Stimulated activated CD8-positive, alpha-beta memory T cell treated with anti-CD3 and anti-CD28 coated beads, Interleukin-15, amount 100 ng/mL, for 48 hours (primary cell): ENCODE measurements at places on chromosomes 7 and 10.

GRCh38 chr10:22103701-22104470 is 100.4 kb upstream of the DNAJC1 start:
- DNase-seq, result no peak

DNA sequence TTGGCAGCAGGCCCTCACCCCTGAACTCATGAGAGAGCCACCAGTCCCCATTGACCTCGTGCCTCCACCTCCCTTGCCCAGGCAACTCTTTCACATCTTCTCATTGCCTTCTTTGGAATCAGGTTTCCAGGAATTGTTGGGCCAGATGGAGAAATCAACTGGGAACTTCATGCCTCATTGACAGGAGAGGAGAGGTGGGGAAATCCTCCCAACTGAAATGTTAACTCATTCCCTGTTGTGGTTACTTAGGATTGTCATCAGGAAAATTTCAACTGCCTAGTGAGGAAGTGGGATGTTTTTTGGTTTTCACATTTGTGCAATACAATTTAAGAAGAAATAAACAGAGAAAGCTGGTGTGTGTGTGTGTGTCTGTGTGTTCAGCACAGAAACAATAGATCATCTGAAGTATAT is 106.6 kb upstream of the INHBA start:
- DNase-seq, result no peak

DNA sequence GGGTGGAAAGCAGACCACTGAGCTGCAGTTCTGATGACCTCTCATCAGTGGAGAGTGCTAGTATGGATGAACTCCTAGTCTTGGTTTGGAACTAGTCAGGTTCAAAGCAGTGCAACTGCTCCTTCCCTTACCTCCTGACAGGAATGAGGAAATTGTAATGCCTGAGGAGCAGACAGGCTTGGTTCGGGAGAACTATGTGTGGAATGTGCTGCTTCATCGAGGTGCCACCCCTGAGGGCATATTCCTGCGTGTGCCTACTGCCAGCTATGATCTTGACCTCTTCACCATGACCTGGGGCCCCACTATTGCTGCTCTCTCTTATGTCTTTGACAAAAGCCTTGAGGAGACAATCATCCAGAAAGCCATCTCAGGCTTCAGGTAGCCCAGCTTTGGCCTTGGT is 27.4 kb upstream of the NFKB2 start:
- no peak for DNase-seq

DNA sequence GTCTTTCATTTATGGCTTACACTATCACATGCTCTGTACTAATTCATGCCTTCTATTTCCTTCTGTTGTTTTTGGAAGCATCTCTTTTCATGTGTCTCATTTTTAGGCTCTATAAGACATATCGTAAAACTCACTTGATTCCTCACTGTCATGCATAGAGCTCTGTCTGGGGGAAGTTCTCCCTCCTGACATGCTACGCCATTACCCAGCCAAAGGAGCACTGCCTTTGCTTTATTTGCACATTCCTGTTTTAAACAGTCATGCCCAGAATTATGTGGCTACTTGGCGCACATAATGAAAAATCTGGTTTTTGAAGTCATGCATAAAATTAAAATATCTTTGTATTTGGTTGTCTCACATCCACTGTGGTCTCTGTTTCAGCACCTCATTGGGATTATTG is 17.6 kb upstream of the AKR1C3 start:
- DNase-seq, result no peak

DNA sequence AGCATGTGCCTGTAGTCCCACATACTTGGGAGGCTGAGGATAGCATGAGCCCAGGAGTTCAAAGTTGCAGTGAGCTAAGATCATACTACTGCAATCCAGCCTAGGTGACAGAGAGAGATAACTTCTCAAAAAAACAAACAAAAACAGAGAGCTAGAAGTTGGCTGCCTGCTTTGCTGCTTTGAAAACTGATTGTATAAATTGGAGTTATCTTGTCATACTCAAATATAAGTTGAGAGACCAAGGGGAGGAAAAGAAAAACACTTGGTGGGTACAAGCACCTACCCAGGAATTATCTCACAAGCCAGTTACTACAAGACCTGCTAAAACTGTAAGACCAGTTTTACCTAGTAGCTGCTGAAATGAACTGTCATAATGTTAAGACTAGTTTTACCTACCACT is 112.5 kb upstream of the SKAP2 start:
- DNase-seq, result no peak

- DNase-seq, result no peak
Observed at GRCh38 chr10:91713461-91714072, 80.7 kb upstream of the PPP1R3C start.

DNA sequence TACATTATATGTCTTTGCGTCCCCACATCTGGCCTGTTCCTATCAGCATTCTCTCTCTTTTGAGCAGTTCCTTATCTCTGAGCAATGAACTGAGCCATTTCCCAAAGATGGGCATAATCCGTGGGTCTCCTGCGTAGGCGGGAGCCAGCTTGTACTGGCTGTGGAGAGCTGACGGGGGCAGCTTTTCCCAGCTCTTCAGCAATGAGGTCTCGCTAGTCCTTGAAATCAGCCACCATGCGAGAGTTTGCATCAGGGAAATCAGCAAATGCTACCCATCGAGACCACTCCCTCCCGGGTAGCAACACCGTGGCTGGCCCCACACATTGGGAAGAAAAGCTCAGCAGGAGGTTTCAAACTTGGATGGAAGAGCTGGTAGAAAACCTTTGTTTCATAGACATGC is 51.9 kb upstream of the FAM180A start:
- no peak for DNase-seq

DNA sequence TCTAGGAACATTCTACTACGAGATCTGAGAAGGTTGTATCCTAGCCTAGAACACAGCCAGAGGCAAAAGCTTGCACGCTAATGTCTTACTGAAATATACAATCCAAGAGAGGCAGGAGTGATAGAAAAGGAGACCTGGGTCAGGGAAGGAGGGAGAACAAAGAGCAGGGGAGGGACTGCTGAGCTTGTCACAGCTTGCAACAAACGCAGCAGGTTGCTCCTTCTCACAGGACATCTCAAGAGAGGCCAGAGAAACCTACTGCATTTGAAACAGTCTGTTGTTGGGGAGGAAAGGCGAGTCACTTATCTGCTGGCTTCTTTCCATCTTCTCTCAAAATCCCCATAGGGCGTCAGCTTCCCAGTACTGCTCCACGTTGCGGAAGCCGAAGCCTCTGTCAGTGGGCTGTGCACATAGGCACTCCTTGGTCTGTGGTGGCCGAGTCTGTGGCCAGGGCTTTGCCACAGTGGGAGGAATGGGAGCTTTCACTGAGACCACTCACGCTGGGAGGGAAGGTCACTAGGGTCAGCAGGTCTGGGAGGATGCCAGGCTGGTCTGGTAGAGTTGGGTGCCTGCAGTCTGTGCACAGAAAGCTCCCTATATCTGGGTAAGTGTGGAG is 25.8 kb upstream of the GPNMB start:
- no peak for DNase-seq

- DNase-seq, result no peak
Observed at GRCh38 chr7:19439517-19439916, 269.3 kb downstream of the POLR1F start.

DNA sequence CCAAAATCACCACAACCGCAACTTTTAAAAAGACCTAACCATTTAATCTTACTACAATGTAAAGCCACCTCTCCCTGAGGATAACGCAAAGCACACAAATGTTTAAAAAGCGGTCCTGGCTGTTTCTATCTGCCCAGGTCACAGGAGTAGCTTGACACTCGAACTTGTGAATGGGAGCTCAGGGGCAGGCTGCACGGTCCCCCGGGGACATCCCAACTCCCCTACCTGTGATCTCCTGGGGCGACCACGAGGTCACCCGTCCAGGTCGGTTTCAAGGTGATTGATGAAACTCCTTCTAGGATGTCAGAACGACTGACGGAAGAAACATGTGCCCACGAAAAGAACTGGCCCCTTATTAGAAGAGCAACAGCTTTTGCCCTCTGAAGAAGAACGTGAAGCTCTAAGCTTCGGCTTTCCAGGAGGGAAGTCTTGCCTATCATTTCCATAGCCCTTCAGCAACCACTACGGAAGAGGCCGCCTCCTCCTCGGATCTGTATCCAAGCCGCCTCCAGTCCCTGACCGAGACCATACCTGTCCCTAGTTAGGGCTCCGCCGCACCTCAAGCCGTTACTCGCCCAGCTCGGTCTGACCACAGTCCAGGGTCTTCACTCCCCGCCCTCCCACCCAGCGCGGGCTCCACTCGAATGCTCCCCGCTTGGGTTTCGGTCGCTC is 459 bp downstream of the CYCS start:
- no peak for DNase-seq

GRCh38 chr7:10977113-10977512 is 3.4 kb downstream of the PHF14 start:
- DNase-seq, result no peak

GRCh38 chr10:117662751-117663540 is 120.4 kb downstream of the EMX2 start:
- DNase-seq, result no peak

GRCh38 chr10:27884185-27884641 is 114.7 kb downstream of the ODAD2 start:
- no peak for DNase-seq

DNA sequence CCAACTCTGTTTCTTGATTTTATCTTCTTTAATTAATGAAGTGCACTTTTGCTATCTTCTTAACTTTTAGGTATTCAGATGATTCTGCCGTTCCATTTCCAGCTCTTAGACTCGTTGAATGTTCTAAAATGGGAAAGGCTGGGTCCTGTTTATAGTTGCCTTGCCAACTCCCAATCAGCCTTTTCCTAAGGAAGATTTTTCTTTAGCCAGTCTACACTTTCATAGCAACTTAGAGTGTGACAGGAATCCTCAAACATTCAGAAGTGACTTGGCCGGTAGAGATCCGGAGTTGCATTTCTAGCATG is 23.0 kb upstream of the TRIL start:
- DNase-seq, result no peak

DNA sequence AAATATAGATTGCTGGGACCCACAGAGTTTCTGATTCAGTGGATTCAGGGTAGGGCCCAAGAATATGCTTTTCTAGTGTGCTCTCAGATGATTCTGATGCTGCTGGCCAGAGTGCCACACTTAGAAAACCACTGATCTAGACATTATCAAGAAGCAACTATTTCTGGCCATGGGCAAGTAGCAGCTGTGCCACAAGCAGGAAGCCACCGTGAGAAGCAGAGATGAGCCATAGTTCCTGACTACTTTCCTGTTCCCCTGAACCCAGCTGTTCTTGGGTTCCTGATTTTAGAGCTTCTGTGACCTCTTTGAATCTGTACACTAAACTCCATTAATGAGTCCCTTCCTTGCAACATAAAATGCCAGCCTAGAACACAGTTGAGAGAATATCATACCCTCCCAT is 38.1 kb upstream of the PIK3AP1 start:
- no peak for DNase-seq

DNA sequence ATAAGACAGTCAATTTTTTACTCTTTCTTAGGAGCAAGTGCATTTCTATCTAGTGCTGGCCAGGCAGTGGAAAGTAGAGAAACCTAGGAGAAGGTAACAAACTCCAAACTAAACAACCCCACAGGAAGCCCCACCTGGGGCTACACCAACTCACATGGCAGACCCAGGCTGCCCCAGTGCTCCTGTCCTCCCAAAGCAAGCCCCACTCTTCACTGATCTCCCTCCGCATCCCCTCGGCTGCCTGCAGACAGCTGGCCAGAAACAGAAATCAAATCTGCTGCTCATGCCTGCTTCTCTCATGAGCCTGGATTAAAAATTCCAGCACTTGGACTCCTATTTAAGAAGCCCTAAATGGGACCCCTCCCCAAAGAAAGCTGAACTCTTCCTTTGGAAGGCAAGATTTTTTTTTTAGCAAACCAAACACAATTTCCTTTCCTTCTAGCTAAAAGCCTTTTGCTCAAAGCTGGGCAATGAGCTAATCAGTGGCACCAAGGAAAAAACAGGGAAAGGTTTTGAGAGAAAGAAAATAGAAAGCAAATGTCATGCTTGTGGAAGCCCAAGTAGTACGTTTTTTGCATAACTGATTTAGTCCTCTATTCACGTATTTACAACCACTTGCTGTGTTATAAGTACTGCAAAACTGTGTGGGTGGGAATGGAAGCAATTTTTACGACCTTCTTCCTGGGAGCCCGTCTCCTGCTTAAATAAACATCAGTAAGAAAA is 10.8 kb downstream of the PDE1C start:
- no peak for DNase-seq

DNA sequence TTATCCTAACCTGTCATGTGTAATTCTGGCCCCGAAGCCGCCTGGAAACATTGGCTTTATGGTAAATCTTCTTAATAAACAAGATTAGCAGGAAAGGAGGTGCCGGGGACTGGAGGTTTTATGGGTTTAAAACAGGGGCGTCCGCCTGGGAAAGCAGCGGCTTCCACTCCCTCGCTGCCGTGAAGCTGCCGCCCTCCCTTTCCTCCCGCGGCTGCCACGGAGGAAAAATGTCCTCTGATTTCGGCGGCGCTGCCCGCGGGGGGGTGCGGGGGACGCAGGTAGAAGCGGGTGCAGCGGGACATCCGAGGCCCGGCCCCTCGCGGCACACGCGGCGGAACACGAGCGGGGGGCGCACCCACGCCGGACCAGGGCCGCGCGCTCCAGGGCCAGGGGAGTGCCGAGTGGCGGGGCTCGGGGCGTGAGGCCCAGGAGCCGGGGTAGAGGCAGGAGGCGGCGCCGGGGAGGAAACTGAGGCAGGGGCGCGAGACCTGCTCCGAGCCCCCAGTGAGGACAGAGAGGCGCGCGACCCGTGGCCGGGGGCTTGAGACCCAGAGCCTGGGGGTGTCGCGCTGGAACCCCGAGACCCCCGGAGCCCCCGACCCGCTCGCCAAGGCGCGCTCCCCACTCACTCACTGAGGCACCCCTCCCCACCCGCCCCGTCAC is 993 bp downstream of the PTPRN2 start:
- DNase-seq, result no peak

- no peak for DNase-seq
Observed at GRCh38 chr7:151591866-151592265, 72.2 kb upstream of the RHEB start.

GRCh38 chr7:138468244-138469123 is 8.4 kb downstream of the TRIM24 start:
- no peak for DNase-seq

GRCh38 chr7:15753887-15754579 is 67.5 kb upstream of the MEOX2 start:
- DNase-seq, result no peak

- DNase-seq, result no peak
Observed at GRCh38 chr10:86583983-86584382, 62.4 kb upstream of the WAPL start.

- DNase-seq, result no peak
Observed at GRCh38 chr10:92506336-92506735, 67.6 kb downstream of the IDE start.

- DNase-seq, result peak; percentile 4
Observed at GRCh38 chr7:121329191-121330052, 622 bp downstream of the WNT16 start.

GRCh38 chr10:114064151-114065048 is 20.7 kb downstream of the ADRB1 start:
- no peak for DNase-seq
